Motor neuron (in vitro differentiated cells): ENCODE measurements at places on chromosomes 12 and 14.

- ATAC-seq, result no peak
These were observed 1062.1 kb downstream of the SLC6A15 start for GRCh38 chr12:83850531-83850930.

DNA sequence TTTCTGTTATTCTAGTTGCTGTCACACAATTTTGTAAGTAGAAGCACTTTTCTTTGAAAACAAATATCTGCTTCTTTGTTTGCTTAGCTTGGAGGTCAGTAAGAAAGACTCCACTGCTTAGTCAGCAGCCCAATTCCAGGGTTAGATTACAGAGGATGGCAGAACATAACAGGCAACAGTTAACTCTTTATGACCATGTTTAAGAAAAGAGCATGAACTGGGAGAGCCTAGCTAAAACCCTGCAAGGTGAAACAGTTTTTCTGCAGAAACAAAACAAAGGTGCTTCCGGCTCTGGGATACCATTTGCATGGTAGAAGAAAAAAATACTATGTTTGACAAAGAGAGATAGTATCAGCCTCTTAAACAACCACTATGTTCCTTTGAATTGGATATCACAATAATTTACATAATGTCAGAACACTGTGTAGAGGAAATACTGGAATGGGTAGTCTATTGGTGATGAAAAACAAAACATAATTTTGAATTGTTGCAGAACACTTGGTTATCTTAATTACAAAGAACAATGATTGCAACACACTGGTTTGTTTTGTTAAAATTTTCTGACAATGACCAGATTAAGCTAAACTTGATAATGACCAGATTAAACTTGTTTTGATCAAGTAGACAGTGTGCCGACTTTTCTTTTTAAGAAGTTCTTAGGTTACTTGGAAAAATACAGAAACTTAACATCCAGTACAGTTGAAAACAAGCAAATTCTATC, 22.4 kb upstream of the PPM1H start:
- no peak for ATAC-seq

DNA sequence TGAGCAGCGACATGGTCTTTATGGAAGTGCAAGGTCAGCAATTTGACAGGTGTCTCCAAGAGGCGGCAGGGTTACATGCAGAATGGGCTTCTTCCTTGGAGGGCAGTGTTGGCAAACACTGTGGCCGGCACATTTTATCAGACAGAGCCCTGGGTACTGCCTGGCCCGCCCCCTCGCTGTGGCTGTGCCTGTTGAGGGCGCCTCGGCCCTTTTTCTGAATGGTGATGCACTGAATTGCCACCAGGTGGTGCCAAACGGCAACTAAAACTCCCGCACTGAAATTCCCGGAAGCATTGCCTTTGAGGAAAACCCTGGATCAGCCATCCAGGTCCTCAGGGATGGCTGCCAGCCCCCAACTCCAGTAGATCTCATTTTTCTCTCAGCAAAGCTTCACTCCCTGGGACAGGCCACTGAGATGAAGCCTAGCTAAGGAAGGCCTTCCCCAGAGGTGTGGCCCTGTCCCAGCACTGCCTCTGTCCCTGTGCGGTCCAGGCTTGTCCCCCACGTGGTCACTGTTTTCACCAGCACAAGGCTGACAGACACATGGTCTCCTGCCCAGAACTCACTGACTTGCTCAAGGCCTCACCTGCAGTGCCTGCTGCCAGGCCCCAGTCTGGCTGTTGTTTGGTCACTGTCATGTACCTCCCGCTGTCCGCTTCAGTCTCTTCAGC, 73.6 kb downstream of the TESC start:
- peak; percentile 88 for ATAC-seq

DNA sequence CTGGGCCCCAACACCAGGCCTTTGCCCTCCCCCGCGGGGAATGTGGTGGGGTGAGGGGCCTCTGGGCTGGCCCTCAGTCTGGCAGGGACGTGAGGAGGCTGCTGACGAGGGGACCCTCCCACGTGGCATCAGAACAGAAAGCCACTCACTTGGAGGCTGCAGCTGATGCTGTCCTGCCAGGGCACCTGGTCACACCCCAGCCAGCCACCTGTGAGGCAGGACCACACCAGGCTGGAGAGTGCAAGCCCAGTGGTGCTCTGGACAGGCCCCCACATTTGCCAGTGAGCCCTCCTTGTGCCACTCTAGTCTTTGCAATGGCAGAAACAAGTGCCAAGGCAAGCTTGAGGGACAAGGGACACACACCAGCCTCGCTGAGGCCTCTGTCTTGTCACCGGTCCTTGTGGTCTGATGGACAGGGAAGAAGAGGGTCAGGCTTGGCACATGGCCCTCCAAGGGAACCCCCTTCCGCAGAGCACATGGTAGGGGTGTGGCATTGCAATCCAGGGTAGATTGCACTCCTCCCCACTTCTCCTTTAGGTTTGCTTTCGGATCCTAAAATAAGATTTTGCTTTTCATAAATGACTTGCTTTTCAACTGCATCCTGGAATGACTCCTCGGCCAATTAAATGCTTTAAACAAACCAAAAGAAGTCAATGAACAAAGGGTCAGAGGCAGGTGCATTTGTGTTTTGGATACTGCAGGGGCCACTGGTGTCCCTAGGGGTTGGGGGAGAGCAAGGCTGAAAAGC, 53.7 kb downstream of the CCDC88C start:
- ATAC-seq, result peak; percentile 31

- no peak for ATAC-seq
These were observed 14.4 kb upstream of the GALNT8 start for GRCh38 chr12:4705824-4706223.

DNA sequence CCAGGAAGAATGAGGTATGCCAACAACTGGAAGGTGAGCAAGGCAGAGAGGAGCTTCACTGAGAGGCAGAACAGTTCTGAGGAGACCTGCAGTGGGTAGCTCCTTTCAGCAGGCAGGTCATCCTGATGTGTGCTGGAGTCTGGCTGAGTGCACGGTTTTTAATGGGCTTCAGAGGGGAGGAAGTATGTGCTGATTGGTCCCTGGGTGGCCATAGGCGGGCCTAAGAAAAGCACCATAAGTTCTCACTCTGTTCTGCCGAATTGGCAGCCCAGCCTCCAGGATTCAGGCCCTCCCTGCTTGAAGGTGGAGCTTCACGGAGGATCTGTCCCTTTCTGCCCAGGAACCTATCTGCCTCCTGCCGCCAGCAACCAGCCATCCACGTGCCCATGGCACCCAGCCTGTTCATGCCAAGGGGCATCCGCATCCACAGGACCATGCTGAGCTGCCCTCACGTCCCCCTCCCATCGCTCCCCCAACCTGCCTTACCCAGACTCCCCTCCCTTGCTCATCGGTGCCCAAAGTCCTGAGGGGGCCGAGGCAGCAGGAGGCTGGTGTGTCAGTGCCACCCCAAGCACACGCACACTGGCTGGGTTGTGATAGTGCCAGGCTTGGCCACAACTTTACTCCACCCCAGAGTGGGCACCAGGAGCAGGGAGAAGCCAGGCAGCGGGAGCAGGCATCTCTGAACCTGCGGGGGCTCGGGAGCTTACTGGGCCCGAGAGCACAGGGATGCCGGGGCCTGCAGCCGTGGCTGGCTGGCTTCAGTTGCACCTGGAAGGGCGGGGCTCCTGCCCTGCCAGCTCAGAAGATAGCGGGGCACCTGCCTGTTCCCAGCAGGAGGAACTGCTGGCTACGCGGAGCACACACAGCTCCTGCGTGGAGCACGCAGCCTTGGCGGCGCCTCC, 608.4 kb upstream of the FOXG1 start:
- no peak for ATAC-seq
